ENCODE measurements at places on chromosomes 4 and X.

- DNase-seq = no peak
Observed at GRCh38 chr4:110712486-110712885, 89.6 kb upstream of the PITX2 start.

DNA sequence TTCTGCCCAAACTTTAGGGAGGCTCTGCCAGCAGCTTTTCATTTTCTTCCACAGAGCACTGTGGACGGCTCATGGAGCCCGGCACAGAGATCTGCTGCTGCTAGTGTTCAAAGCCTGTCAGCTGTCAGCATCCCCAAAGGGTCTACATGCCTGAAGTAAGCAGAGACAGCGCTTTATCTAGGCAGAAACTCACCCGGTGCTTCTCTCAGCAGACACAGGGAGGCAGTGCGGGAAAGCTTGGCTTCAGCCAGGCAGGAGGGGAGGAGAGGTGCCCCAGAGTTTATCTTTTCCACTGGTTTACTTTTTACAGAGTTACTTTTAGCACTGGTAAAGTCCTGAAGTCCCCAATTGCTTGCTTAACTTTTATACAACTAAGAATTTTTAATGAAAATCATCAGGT lies 339.3 kb downstream of the NKX6-1 start:
- DNase-seq = no peak

DNA sequence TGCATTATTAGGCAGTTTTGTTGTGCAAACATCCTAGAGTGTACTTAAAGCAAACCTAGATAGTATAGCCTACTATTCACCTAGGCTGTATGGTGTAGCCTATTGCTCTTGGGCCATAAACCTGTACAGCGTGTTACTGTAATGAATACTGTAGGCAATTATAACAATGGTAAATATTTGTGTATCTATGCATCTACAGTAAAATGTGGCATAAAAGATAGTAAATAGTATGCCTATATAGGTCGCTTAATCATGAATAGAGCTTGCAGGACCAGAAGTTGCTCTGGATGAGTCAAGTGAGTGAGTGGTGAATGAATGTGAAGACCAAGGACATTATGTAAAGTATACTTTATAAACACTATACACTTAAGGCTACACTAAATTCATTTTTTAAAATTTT lies 16.6 kb downstream of the USO1 start:
- DNase-seq = no peak

DNA sequence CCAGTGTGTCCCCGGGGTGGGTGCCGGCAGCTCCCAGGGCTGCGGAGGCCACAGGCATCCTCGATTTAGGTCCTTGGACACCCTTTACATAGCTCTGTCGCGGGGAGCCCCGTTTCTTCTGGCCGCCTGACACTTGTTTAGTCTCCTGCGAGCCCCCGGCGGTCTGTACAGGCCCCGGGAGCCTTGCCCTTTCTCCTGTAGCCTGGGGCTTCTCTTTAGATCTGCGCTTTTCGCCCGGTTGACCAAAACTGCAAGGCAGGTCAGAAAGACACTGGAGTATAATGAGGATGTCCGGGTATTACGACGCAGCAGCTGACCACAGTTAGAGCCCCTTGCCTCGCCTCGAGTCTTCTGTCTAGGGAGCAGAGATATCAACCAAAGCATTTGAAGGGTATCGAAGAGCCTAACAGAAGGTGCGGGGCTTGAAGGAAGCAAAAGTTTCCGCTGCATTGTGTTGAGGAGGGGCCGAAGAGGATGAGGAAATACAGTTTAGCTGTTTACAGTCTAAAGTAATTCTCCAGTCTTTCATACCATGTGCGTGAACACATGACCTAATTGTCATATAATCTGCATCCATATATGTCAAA lies 479 bp downstream of the BRCC3 start:
- peak; percentile 44 for DNase-seq

DNA sequence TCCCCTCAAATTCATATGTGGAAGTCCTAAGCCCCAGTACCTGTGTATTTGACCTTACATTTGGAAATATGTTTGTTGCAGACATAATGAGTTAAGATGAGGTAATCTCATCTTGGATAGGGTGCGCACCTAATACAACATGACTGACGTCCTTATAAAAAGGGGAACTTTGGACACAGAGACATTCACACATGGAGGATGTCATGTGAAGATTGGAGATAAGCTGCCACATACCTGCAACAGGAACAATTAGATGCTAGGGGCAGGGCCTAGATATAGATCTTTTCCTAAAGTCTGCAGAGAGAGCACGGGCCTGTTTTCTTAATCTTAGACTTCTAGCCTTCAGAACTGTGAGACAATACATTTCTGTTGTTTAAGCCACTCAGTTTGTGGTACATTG lies 162.5 kb downstream of the IL1RAPL2 start:
- DNase-seq = no peak

- DNase-seq = no peak
Observed at GRCh38 chrX:132009350-132009749, 13.8 kb upstream of the STK26 start.

DNA sequence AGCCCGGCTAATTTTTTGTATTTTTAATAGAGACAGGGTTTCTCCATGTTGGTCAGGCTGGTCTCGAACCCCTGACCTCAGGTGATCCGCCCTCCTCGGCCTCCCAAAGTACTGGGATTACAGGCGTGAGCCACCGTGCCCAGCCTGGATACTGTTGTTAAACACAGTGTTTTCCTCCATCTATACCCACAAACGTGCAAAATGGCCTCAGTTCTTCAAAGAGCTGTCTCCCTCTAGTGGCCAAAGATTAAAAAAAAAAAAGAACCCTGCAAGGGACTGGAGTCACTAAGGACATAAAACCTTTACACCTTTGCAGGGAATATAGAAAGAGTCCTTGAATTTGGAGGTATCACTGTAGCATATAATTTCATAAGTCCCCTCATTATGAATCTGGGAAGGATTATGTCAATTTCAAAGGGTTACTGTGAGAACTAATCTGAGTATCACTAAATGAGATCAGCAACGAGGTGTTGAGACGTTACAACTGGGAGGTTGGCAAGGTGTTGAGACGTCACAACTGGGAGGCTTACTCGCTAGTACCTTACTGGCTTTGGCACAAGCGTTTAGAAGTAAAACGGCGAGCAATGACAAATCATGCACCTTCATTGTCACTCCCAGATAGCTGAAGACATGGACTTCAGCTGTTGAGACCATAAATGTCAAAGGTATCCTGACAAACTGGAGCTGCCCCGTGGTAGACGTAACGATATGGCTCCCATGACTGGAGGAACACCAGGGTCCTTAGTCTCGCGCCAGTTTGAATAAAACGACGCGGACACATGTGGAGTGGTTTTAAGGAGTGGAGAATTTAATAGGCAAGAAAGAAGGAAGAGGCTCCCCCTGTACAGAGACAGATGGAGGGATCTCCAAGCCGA lies 33.4 kb upstream of the ENPP6 start:
- peak; percentile 24 for DNase-seq

- DNase-seq = no peak
Observed at GRCh38 chr4:17787315-17787714, 5.9 kb upstream of the FAM184B start.
